GM13977 (cell line): ENCODE measurements at places on chromosomes 5 and 9.

- peak; percentile 83 for DNase-seq
Observed at GRCh38 chr5:140145818-140146522, 20.2 kb downstream of the IGIP start.

DNA sequence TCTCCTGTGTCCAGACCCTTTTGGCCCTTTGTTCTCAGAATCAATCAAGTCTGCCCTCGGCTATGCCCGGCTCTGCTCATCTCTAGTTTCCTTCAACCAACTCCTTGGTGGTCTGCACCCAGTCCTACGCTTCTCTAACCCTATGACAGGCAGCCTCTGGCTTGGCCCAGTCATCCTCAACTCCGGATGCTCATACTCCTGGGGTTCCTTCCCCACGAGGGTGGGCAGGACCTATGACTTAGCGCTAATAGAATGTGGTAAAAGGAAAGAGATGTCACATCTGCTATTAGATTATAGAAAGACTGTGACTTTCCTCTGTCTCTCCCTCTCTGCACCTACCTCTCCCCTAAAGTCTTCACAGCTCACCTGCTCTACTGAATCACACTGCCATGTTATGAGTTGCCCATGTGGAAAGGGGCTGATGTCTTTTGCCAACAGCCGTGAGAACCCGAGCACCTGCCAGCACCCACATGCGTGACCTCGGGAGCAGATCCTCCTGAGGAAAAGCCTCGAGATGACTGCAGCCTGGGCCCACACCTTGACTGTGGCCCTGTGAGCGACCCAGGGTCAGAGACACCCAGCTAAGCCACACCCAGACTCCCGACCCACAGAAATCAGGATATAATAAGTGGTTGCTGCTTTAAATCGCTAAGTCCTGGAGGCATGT, 334.9 kb downstream of the GADD45G start:
- no peak for DNase-seq

DNA sequence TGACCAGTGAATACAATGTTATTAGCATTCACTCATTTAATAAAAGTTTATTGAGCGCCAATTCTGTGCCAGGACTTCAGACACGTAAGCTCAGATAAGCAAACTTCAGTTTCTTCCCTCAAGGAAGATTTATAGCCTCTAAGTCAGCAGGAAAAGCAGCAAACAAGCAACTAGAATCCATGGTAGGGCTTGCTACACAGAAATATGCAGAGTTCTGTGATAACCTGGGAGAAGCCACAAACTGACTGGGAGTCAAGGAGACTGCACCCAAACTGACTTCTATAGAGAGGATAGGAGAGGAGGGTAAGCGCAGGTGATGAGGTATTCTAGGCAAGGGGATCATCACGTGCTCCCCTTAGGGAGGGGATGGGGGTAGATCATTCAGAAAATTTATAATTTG, 1.4 kb upstream of the OGN start:
- no peak for DNase-seq

- DNase-seq = no peak
Observed at GRCh38 chr5:133779828-133780475, 167.6 kb upstream of the FSTL4 start.

GRCh38 chr5:15510831-15511230, 10.9 kb downstream of the FBXL7 start:
- no peak for DNase-seq
